ENCODE measurements at places on chromosomes 5 and 9.
A peak's percentile ranks its signal among the peaks of the same experiment; 100 is the strongest.

- DNase-seq: peak; percentile 23
Measured at GRCh38 chr9:129835860-129836223, 584 bp downstream of the USP20 start.

- DNase-seq: no peak
Measured at GRCh38 chr5:34410411-34411139, 245.6 kb upstream of the RAI14 start.

- no peak for DNase-seq
Measured at GRCh38 chr9:132885720-132886333, 7.1 kb downstream of the SPACA9 start.

- DNase-seq: no peak
Measured at GRCh38 chr5:132022737-132023136, 11.3 kb upstream of the ACSL6 start.

All from HuH-7 (cell line).